ENCODE measurements at places on chromosomes 6 and 20.

DNA sequence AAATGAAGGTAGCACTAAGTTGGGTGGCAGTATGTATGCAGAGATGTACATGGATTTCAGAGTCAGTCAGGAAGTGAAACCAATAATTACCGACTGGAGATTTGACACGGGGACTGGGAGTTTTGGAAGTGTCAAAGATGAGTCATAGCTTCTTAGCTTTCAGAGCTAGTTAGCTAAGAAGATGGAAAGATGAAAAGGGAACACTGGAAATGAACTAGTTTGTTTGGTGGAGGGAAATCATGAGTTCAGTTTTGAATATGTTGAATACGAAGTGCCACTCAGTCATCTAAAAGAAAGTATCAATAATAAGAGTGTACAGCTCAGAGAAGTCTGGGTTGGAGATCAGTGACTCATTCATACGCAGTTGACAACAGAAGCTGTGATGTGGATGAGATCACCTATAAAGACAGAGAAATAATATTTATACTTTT lies 7.5 kb downstream of the ESF1 start:
- DNase-seq = peak; percentile 38

GRCh38 chr6:85942844-85943243 lies 300.2 kb upstream of the SYNCRIP start:
- DNase-seq = no peak

DNA sequence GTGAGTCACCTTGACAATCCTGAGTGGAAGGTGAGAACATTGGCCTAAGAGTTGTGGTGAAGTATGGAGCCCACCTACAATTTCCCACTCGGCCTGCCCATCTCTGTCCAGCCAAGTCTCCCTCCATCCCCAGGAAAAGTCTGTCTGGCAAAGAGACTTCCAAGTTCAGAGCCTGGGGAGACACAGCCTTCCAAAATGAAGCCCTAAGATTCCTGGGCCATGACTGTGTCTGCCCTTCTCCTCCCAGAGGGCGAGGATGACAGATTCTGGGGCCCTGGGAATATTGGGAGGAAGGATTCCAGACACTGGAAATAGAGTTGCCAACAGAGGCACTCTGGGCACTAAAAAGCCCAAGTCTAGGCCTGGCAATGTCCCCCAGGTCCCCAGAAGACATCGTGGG lies 176.8 kb downstream of the NFATC2 start:
- DNase-seq = peak; percentile 94

GRCh38 chr6:106913676-106914280 lies 60.8 kb downstream of the CD24 start:
- DNase-seq = no peak

DNA sequence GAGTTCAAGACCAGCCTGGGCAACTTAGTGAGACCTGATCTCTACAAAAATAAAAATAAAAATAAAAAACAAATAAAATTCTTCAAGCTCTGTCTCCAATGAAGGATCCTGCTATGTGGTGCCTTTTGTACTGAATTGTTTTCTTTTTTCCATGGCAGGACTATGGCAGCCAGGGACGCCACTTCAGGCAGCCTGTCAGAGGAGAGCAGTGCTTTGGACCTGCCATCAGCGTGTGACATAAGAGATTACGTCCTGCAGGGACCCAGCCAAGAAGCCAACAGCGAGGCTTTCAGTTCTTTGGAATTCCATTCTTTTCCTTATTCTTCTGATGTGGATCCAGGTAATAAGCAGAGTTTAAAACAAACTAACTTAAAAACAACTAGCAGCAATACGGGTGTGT lies 22.5 kb downstream of the SHLD1 start:
- no peak for DNase-seq

- DNase-seq = no peak
These were observed 65.7 kb downstream of the SRC start for GRCh38 chr20:37411408-37412219.

- DNase-seq = peak; percentile 54
These were observed 114.7 kb downstream of the GJA10 start for GRCh38 chr6:90008908-90009501.

DNA sequence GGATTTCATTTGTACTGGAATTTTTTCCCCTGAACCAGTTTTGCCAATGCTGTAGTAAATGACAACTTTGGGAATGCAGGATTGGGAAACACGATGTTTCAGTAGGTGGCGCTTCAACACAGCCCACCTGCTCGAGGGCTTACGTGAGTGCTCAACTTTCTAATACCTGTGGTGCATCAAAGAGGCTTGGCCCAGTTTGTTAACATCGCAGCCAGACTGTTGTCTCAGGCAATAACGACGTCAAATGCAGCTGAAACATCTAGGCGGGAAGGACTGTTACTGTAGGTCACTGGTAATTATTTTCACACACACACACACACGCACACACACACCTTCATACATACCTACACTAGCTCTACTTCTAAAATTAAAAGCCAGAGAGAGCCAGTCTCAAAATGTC lies 815.5 kb upstream of the SLC35B3 start:
- peak; percentile 60 for DNase-seq
